Activated CD4-positive, CD25-positive, alpha-beta regulatory T cell treated with anti-CD3 and anti-CD28 coated beads, Interleukin-2, amount 50 U/mL, for 16 hours (primary cell): ENCODE measurements at places on chromosomes 6 and 20.

- DNase-seq, result no peak
These were observed 37.3 kb upstream of the UST start for GRCh38 chr6:148709577-148709976.

GRCh38 chr20:4064144-4064909, 49.0 kb upstream of the RNF24 start:
- DNase-seq, result no peak

DNA sequence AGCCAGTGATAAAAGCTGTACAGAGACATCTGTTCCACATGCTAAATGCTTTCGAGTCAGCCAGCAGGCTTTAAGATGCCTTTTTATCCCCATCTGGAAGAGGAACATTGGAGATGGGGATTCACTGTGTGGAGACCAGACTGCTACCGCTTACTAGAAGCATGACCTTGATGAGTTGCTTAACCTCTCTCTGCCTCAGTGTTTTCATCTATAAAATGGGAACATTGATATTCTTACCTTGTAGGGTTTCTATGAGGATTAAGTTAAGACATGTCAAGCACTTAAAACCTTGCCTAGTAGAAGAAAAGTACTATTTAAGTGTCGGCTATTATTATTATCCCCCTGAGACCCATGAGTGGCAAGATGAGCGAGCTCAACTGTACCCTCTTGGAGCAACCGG, 165.3 kb upstream of the SNX9 start:
- DNase-seq, result no peak

- no peak for DNase-seq
These were observed 109.2 kb upstream of the MCHR2 start for GRCh38 chr6:100103194-100103593.

DNA sequence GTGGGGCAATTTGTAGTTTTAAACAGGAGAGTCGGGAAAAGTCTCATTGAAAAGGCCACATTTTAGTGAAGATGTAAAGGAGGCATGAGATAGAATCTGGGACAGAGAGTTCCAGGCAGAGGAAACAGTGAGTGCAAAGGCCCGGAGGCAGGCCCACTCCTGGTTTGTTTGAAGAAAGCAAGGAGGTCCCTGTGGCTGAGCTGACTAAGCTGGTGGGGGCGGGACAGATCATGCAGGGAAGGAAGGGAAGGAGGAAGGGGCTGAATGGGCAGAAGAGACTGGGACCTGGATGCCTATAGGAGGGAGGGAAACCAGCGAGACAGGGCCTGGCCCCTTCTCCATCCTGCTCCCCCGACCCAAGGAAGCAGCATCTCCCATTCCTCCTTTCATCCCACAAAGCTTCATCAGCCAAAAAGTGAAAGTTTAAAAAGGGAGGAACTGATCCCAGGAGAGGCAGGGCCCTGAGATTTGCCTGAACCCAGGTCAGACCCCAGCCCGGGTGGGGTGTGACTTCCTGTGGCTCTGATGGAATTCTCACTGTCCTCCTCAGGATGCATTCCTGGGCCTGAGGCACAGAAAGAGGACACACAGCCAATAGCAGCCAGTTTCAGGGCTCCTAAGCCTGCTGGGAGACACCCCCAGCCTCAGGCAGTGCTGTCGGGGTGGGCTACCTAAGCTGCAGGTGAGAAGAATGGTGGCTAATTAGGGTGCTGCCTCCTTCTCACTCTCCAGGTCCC, 54.2 kb upstream of the SIRPA start:
- no peak for DNase-seq

GRCh38 chr6:162178666-162179065, 548.9 kb downstream of the PRKN start:
- DNase-seq, result no peak
